HFFc6 (cell line): ENCODE measurements at places on chromosomes 12 and 14. TPM values are rescaled to one million over a fixed set of nuclear protein-coding genes. Genes with fewer than 3 reads are reported as not detected.
A peak's percentile ranks its signal among the peaks of the same experiment; 100 is the strongest.

DBX2 gene
- total RNA-seq, result not detected in 3 replicates

MTA1 gene
- 70.3 to 73.4 TPM (median 70.5 TPM) in 3 replicates for total RNA-seq

CMA1 gene
- not detected in 2 replicates for total RNA-seq

CDKN3 gene
- 34.6 to 97.2 TPM (median 43.5 TPM) in 3 replicates for total RNA-seq

KRT79 gene
- total RNA-seq, result not detected in 3 replicates

KERA gene
- total RNA-seq, result not detected in 3 replicates

HOXC9 gene
- 0.21 to 2.2 TPM (median 0.38 TPM) in 3 replicates for total RNA-seq

LPCAT3 gene
- total RNA-seq, result 14.7 to 23.2 TPM (median 18.8 TPM) in 3 replicates

SDR9C7 gene
- not detected in 3 replicates for total RNA-seq

PRR4 gene
- total RNA-seq, result 1.0 to 1.3 TPM (median 1.2 TPM) in 3 replicates

NKX2-1 gene
- not detected in 3 replicates for total RNA-seq

MYG1 gene
- total RNA-seq, result 60.2 to 67.7 TPM (median 64.4 TPM) in 3 replicates

SELPLG gene
- total RNA-seq, result 6.8 to 8.4 TPM (median 7.3 TPM) in 3 replicates

RNF212B gene
- not detected in 3 replicates for total RNA-seq

ABCD2 gene
- not detected in 2 replicates for total RNA-seq

IFNG-AS1 gene
- not detected in 3 replicates for total RNA-seq

- peaks cover 24% of the 10 kb centered on the region for H3K4me1 ChIP-seq
- H3K27ac ChIP-seq, result no peak overlapping the region
- no peaks in the 10 kb centered on the region for H3K36me3 ChIP-seq
Observed at GRCh38 chr12:10381928-10382628, 7.8 kb downstream of the KLRK1 start.

GRCh38 chr12:83323866-83324265 is 637.2 kb downstream of the TMTC2 start:
- H3K4me1 ChIP-seq, result no peaks in the 10 kb centered on the region
- DNase-seq, result no peak
- no peaks in the 10 kb centered on the region; the same call in 1 of the 2 replicates for H3K27me3 ChIP-seq
- H3K4me3 ChIP-seq, result no peak overlapping the region
- H3K27ac ChIP-seq, result no peak overlapping the region
- H3K36me3 ChIP-seq, result no peaks in the 10 kb centered on the region

DNA sequence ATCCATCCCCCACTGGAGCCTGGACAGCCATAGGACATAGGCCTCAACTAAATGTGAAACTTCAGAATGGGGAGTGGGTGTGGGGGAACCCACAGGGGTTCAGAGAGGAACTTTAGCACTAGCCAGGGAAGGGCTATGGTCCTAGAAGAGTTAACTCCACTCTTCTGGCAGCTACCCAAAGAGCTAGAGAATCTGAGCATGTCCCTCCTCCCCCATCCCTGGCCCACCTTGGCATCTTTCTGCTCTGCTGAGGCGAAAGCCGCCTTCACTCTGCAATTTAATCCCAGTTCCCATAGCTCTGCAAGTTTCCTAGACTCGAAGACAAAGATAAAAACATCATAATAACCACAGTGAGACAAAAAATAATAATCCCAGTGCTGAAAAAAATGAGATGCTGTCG is 214.7 kb upstream of the RTL1 start:
- H3K36me3 ChIP-seq, result no peaks in the 10 kb centered on the region
- H3K27ac ChIP-seq, result no peak overlapping the region
- DNase-seq, result no peak
- peaks cover 6% of the 10 kb centered on the region; the same call in 1 of the 2 replicates for H3K4me1 ChIP-seq
- H3K4me3 ChIP-seq, result no peak overlapping the region
- H3K27me3 ChIP-seq, result peaks cover 50% of the 10 kb centered on the region

GRCh38 chr12:112892856-112893255 is 13.9 kb upstream of the OAS1 start:
- H3K27ac ChIP-seq, result no peak overlapping the region
- DNase-seq, result no peak
- H3K4me3 ChIP-seq, result no peak overlapping the region
- peaks cover 4% of the 10 kb centered on the region for H3K27me3 ChIP-seq
- no peaks in the 10 kb centered on the region for H3K4me1 ChIP-seq

DNA sequence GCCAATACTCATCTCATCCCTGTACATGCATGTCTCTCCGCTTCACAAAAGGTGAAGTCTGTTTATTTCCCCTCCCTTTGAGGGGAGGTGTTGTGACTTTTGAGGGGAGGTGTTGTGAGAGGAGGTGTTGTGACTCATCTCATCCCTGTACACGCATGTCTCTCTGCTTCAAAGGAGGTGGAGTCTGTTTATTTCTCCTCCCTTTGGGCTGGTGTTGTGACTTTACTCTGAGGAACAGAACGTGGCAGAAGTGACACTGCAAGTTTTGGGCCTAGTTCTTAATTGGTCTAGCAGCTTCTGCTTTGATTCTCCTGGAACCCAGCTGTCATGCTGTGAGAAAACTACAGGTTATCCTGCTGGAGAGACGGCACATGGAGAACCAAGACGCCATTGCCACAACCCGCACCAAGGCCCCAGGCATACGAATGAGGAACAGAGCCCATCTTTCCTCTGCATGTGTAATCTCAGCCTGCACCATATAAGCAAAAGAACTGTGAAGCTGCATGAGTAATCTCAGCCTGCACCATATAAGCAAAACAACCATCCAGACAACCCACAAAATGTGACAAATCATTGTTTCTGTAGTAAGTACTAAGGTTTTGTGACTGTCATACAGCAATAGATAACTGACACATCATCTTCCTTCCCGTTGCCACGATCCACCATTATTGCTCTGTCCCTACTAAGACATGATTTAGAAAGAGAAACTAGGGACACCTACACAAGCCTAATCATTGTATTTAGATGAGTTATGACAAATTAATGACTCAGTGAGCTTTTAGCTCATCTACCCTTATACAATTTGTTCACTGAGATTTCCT is 30.0 kb downstream of the GALNT4 start:
- peak overlapping the region; percentile 79 for H3K27ac ChIP-seq
- peaks cover 30% of the 10 kb centered on the region for H3K4me1 ChIP-seq
- DNase-seq, result peak; percentile 64

- H3K4me3 ChIP-seq, result no peak overlapping the region
- 0 out of 2 replicates have a peak, but pooled peaks cover 4% of the 10 kb centered on the region for H3K4me1 ChIP-seq
- H3K27ac ChIP-seq, result no peak overlapping the region
- no peak for DNase-seq
- no peaks in the 10 kb centered on the region for H3K36me3 ChIP-seq
- H3K27me3 ChIP-seq, result peaks cover 3% of the 10 kb centered on the region
Observed at GRCh38 chr12:103751600-103751999, 89.4 kb downstream of the NT5DC3 start.

DNA sequence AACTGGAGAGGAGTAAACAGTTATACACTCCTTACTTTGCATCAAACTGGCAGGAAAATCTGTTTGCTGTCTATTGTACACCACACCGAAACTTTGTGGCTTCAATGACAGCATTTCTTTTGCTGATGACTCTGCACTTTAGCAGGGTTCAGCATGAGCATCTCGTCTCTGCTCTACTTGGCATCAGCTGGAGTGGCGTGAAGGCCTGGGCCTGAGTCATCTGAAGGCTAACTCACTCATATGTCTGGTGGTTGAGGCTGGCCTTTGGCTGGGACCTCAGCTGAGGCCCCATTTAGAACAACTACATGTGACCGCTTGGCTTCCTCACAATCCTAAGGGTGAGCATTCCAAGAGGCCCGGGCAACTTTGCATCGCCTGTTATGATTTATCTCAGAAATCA is 28.7 kb upstream of the REP15 start:
- H3K4me3 ChIP-seq, result no peak overlapping the region
- H3K36me3 ChIP-seq, result peaks cover 65% of the 10 kb centered on the region
- H3K27me3 ChIP-seq, result no peaks in the 10 kb centered on the region; the same call in 1 of the 2 replicates

DNA sequence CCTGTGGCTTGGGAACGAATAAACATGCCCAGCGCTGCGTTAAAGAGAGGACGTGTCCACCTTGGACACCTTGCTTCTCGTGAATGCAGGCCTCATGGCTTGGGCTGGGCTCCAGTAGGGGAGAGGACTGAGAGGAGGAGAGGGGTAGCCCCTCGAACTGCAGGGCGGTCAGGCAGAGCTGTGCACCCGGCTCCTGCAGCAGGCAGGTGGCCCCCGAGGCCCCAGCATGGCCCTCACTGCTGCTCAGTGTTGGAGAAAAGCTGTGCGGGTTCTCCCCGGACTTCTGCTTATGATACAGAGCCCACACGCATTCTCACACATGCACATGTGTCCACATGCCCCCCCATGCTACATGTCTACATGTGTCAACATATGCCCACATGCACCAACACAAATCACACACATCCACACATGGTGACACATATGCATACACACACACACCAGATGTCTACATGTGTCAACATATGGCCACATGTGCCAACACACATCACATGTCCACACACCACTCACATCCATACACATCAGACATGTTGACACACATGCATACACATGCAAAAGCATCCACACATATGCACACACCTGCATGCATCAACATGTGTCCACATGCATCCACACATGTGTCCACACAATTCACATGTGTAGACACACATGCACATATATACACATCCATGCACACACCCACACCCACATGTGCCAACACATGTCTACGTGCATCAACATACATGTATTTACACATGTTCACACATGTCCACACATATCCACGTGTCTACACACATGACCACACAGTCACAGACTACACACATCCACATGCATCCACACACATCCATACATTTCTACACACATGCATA is 3.0 kb downstream of the ADGRD1 start:
- H3K36me3 ChIP-seq, result peaks cover 9% of the 10 kb centered on the region; the same call in 1 of the 2 replicates
- no peaks in the 10 kb centered on the region for H3K4me1 ChIP-seq
- peaks cover 3% of the 10 kb centered on the region for H3K27me3 ChIP-seq
- H3K27ac ChIP-seq, result no peak overlapping the region
- no peak overlapping the region for H3K4me3 ChIP-seq

- H3K36me3 ChIP-seq, result peaks cover 5% of the 10 kb centered on the region; the same call in 1 of the 2 replicates
- no peak overlapping the region for H3K4me3 ChIP-seq
- no peaks in the 10 kb centered on the region for H3K4me1 ChIP-seq
- H3K27me3 ChIP-seq, result peaks cover 7% of the 10 kb centered on the region
- H3K27ac ChIP-seq, result no peak overlapping the region
- no peak for DNase-seq
Observed at GRCh38 chr14:98965076-98965475, 306.9 kb downstream of the BCL11B start.

- peaks cover 22% of the 10 kb centered on the region for H3K36me3 ChIP-seq
- H3K4me3 ChIP-seq, result no peak overlapping the region
- no peak overlapping the region for H3K27ac ChIP-seq
- peaks cover 2% of the 10 kb centered on the region for H3K27me3 ChIP-seq
- no peak for DNase-seq
- no peaks in the 10 kb centered on the region for H3K4me1 ChIP-seq
Observed at GRCh38 chr12:2653461-2653965, 141.3 kb upstream of the FKBP4 start.

- DNase-seq, result no peak
- peak overlapping the region; percentile 19 for H3K4me3 ChIP-seq
Observed at GRCh38 chr12:108714866-108715265, 16.5 kb downstream of the CORO1C start.

DNA sequence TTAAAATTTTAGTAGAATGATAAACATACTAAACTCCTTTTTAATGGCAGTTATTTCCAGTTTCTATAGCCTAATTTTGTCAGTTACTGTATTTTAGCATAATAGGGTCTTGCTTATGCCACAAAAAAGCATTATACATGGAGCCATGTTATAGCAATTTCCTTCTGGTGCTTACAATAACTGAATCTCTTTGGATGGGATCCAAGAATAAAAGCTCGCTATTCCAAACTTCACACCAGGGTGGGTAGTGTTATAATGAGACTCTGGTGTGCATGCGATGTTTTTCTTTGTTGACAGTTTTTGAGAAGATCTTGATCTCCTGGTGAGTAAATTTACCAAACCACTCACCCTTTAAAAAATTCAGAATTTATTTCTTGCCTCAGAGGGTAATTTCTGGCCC is 90.4 kb upstream of the CCDC91 start:
- no peak overlapping the region for H3K4me3 ChIP-seq
- H3K4me1 ChIP-seq, result peaks cover 15% of the 10 kb centered on the region
- H3K27ac ChIP-seq, result no peak overlapping the region
- no peak for DNase-seq
- no peaks in the 10 kb centered on the region for H3K27me3 ChIP-seq

- peak; percentile 31 for DNase-seq
- no peak overlapping the region for H3K4me3 ChIP-seq
- no peaks in the 10 kb centered on the region for H3K36me3 ChIP-seq
- peaks cover 9% of the 10 kb centered on the region for H3K4me1 ChIP-seq
Observed at GRCh38 chr12:15404485-15404884, 82.2 kb downstream of the PTPRO start.

DNA sequence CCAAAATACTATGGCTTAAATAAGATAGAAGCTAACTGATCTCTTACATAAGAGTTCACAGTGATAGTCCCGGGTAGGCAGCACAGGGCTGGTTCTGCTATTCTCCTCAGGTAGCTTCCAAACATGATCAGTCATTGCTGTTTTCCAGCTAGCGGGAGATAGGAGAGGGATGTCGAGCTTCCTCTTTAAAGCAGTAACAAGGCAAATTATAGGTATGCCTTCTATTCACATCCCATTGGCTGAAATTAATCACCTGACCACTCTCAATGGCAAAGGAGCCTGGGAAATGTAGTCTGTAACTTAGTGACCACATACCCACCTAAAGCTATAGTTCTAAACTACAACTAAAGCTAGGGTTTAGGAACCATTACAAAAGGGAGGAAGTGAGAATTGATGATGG is 34.5 kb upstream of the VRK1 start:
- no peak overlapping the region for H3K4me3 ChIP-seq
- H3K4me1 ChIP-seq, result no peaks in the 10 kb centered on the region
- H3K27me3 ChIP-seq, result peaks cover 16% of the 10 kb centered on the region

- H3K27me3 ChIP-seq, result no peaks in the 10 kb centered on the region; the same call in 1 of the 2 replicates
- H3K27ac ChIP-seq, result no peak overlapping the region
- H3K4me1 ChIP-seq, result peaks cover 19% of the 10 kb centered on the region
Observed at GRCh38 chr14:63245893-63246292, 41.6 kb downstream of the RHOJ start.
